ENCODE measurements at places on chromosomes 5 and 9.

GRCh38 chr5:168826246-168826725, 247.1 kb upstream of the PANK3 start:
- DNase-seq: no peak

- no peak for DNase-seq
Measured at GRCh38 chr9:129285382-129285781, 107.3 kb upstream of the IER5L start.

DNA sequence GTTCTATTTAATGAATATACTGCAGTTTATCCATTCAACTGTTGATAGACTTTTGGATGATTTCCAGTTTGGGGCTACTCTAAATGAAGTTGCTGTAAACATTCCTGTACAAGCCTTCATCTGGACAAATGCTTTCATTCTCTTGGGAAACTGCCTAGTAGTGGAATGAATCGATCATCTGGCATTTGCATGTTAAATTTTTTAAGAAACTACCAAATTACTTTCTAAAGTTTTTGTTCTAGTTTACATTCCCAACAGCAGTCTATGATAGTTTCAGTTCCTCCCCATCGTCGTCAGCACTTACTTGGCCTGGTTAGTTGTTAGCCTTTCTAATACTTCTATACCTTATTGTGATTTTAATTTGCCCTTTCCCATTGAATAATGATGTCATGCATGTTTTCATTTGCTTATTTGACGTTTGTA, 306.3 kb downstream of the FER start:
- no peak for DNase-seq

GRCh38 chr5:176178789-176179188, 59.4 kb upstream of the SIMC1 start:
- no peak for DNase-seq

GRCh38 chr5:108061941-108062340, 320.0 kb downstream of the FBXL17 start:
- no peak for DNase-seq

DNA sequence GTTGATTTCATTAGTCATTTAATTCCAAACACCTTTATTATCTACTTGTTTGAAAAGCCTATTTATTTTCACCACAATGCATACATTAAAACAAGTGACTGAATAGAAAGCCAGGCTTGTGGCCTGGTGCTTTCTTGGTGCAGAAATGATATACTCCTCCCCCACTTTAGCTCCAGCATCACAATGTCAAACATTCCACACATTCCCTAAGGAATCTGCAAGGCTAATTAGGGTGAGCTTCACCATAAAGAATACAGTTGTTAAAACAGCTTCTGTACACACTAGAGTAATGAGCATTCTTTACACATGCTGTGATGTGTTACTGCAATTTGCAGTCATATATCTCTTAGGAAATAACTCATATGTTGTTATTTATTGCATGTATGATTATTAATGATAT, 705.7 kb downstream of the CETN3 start:
- DNase-seq: no peak

- DNase-seq: no peak
Measured at GRCh38 chr5:164244-164643, 27.1 kb upstream of the LRRC14B start.

DNA sequence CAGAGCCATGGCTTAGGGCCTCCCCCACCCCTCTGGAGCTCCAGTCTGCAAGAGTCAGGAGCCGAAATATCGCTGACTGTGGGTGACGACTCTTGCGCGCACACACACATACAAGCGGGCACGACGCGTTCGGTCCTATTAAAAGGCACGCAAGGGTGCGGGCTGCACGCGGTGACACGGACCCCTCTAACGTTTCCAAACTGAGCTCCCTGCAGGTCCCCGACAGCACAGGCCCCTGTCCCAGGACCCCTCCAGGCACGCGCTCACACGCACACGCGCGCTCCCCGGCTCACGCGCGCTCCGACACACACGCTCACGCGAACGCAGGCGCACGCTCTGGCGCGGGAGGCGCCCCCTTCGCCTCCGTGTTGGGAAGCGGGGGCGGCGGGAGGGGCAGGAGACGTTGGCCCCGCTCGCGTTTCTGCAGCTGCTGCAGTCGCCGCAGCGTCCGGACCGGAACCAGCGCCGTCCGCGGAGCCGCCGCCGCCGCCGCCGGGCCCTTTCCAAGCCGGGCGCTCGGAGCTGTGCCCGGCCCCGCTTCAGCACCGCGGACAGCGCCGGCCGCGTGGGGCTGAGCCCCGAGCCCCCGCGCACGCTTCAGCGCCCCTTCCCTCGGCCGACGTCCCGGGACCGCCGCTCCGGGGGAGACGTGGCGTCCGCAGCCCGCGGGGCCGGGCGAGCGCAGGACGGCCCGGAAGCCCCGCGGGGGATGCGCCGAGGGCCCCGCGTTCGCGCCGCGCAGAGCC, at the start of gene GRIN1:
Gene GRIN1 (plus strand): TSS at position 433 of the 746 bp plus-strand sequence. CDS start 333 bp downstream, outside the sequence.
- DNase-seq: no peak

GRCh38 chr9:138046641-138047301, 169.2 kb downstream of the CACNA1B start:
- no peak for DNase-seq

DNA sequence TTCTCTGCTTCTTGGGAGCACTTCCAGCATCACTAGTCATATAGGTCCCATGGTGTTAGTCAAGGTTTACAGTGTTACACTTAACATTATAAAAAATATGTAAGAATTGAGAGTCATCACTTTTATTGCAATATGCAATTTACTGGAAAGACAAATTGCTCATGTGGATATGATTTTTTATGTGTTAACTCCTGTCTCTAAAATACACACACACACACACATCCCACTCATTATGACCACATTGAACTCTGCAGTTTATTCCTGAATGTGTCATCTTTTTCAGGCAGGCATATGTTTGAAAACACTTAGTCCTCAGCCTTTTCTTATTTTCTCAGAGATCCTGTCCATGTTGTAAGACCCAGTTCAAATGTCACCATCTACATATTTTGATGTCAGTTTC, 148.5 kb upstream of the MRPS30 start:
- DNase-seq: no peak

- DNase-seq: no peak
Measured at GRCh38 chr9:19371942-19372341, 8.1 kb downstream of the RPS6 start.

- no peak for DNase-seq
Measured at GRCh38 chr5:160385496-160385895, 14.4 kb downstream of the FAM200C start.

DNA sequence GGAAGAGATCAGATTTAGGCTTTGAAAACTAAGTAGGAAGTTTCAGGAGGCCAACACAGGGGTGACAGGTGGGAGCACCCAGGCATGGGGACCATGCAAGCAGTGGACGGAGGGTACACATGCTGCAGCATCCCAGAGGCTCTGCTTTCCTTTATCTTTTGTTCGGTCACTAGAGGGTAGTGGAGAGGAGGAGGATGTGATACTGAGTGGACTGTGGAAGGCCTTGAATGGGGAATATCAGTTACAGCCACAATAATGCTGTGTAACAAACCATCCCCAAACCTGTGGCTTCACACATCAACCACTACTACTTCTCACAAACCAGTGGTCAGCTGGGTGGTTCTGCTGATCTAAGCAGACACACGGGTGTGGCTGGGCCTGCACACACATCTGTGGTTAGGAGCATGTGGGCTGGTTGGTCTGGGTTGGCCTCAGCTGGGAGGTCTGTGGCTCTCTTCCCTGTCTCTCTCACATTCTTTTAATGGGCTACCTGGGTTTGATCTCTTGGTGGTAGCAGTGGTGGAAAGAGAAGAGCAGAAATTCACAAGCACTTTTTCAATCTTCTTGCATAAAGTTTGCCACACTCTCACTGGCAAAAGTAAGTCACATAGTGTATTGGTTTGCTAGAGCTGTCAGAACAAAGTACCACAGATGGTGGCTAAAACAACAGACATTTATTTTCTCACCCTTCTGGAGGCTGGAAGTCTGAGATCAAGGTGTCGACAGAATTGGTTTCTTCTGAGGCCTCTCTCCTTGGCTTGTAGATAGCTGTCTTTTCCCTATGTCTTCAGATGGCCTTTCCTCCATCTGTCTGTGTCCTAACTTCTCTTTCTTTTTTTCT, 238.7 kb downstream of the AGTPBP1 start:
- DNase-seq: no peak

GRCh38 chr9:112863746-112864145, 26.9 kb downstream of the SLC46A2 start:
- no peak for DNase-seq

GRCh38 chr9:75995066-75995465, 104.6 kb downstream of the PCSK5 start:
- no peak for DNase-seq

GRCh38 chr9:107484117-107484723, 5.3 kb downstream of the KLF4 start:
- no peak for DNase-seq

- DNase-seq: no peak
Measured at GRCh38 chr5:180784497-180785097, 18.0 kb downstream of the MGAT1 start.

DNA sequence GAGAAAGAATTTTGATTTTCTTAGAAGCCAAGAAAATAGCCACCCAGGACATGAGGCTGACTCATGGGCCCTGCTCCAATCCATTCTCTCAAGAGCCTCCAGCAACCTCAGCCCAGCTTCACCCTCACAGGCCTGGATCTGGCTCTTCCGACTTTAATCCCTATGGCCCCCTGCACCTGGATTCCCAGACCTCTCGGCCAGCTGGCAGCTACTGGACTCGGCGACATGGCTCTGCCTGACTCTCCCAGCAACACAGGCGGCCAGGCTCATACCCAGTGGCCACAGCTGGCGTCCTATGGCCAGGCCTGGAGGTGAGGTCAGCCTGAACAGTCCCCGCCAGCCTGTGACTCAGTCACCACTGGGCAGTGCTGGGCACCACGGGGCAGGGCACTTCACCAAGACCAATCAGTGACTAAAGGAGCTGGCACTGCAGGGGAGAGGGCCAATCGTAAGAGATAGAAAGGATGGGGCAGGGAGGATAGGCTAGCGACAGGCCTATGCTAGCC, 6.2 kb upstream of the PDLIM4 start:
- no peak for DNase-seq

- no peak for DNase-seq
Measured at GRCh38 chr9:7439355-7439995, 360.1 kb downstream of the DMAC1 start.

GRCh38 chr5:138463419-138464007, 1.8 kb upstream of the EGR1 start:
- no peak for DNase-seq

GRCh38 chr9:4674783-4675182, 4.6 kb upstream of the CDC37L1 start:
- no peak for DNase-seq

GRCh38 chr9:129413537-129414376, 207.1 kb downstream of the C9orf50 start:
- peak; percentile 97 for DNase-seq

DNA sequence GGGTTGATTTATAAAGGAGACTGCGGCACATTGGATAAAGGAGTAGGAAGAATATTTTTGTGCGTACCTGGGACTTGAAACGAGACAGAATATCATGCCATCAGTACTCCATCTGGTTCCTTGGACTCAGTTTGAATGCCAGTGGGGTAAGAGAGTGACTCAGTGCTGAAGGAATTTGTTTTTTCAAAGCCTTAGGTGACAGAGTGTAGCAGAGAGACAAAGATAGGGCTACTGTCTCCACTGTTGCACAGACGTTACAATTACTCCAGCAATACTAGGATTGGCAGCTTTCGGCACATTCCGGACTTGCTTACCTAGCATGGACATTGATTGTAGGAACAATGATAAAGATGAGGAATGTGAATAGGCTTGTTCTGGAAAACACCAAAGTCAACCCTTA, 250.7 kb downstream of the KCTD16 start:
- DNase-seq: no peak

DNA sequence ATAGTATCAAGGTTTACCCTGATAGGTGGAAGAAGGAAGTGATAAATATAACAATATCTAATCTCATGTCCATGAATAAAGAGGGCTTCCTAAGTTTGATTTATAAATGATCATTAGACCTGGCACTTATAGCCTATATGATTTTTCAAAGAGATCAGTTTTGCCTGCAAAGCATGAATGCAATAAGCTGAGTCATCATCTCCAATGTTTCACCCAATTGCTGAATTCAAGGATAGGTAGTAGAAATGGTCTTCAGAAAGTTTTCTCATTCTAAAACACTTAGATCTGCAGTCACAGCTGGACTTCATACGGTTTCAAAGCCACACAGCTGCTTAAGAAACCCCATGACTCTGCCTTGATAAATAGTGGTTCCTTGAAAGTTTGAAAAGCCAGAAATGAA, 1722.8 kb downstream of the MAT2B start:
- DNase-seq: no peak

GRCh38 chr5:96197347-96197746, 235.7 kb upstream of the ELL2 start:
- no peak for DNase-seq

DNA sequence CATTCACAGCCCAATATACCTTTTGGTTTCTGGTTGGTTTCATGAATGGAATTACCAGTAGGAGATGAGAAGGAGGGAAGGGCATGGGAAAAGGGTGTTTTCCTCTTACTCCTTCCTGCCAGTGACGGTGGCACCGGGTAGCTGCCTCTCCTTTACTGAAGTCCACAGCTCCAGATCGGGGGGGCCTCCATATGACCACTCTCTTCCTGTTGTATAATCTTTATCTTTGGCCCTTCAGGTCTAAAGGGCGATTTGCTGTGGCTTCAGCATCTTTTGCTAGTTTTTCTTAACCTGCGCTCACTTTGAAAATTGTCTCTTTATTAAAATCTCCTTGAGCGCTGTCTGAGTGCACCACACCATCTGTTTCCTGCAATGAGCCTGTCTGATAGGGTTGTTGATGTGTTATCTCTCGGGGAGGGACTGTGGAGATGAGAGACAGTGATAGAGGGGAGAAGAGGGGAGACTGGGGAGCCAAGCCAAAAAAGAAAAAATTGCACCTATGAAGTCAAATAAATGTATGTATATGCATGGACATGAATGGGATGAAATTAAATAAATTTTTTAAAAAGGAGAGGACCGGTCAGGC, 449.3 kb upstream of the KLF4 start:
- no peak for DNase-seq

DNA sequence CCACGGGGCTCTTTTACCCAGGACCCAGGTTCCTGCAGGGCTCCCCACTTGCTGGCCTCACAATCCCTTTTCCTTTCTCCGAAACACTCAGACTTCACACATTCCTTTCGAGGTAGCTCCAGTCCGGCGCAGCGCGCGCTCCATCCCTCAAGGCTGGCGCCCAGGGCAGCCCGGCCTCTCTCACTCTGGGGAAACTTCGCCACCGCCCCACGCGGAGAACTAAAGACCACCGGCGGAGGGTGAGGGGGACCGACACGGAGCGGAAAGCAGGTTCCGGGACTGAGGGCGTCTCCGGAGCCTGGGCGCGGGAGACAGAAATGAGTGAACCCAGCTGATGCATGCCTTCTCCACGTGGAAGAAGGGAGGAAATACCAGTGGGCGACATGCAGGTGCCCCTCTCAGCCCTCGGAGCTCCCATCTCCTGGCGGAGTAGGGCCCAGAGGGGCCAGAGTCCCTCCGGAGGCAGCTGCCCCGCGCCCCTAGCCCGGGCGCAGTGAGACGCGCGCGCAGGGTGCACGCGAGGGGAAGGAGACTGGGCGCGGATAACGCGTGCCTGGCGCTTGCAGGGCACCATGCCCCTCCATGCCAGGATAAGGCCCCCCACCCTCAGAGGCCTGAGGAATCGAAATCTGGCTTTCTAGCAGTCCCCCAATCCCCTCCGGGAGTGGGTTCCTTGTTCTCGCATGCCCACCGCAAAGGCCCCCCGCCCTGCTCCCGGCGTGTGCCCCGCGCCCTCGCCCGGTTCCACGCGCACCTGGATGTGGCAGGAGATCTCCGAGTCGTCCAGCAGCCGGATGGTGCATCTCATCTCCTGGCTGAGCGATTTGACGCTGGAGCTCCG, 650 bp downstream of the FRMD3 start:
- DNase-seq: no peak

GRCh38 chr9:26604076-26604662, 288.4 kb downstream of the CAAP1 start:
- DNase-seq: no peak
